ENCODE measurements at places on chromosomes 4 and X.

DNA sequence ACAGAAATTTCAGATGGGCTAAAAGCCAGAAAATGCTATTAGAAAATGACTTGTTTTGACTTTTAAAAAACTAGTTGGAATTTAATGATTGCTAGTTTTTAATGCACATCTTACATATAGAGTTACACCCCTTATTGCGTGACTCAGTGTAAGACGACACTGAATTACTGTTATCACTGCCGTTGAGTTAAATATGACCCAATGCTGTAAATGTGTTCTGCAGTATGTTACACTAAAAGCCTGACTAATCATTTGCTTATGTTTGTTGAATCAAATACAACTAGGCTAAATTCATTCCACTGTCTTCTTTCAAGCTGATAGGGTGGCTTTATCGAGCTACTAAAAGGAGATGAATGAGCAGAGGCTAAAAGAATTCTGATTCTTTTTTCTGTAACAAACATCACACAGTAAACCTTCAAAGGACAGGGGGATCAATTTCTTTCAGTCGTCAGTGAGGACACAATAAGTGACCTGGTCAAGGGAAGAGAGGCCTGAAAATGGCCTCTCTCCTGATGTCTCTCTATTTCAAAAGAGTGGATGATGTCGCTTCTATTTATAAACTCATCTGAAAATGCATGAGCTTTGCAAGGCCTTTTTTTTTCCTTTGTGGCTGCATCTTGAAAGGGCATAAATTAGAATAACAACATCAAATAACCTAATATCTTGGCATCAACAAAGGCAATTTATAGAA, 142.2 kb upstream of the KCNIP4 start:
- no peak for DNase-seq

DNA sequence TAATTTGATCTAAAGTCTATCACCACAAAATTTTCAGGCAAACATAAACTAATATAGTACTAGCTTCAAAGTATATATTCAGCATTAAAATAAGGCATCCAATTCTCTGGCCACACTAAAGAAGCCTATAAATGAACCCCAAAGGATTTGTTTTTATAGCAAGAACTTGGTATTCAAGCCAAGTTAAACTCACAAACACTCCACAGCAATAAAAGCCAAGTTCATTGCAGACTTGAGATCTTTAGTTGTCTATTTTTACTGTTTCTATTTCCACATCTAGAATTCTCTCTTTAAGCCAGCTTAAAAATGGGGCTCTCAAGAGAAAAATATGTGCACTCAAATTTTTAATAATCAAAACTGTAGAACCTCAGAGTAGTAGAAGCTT, 51.1 kb downstream of the WDFY3 start:
- DNase-seq: no peak

DNA sequence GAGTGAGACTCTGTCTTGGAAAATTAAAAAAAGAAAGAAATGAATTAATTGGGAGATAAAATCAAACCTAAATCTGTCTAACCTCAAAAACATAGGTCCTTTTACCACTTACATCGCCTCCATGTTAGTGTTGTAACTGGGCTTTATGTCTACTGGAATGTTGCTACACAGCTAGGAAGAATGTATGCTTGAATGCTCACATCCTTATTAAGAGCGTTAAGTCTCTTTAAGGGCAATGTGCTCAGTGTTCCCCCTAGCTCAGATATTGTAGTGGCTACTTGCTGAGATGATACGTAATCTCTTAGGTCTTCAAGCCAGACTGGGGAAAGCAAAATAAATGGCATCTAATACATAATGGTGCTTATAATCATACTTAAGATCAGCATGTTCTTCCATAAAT, 1072.8 kb downstream of the PDHA2 start:
- no peak for DNase-seq

DNA sequence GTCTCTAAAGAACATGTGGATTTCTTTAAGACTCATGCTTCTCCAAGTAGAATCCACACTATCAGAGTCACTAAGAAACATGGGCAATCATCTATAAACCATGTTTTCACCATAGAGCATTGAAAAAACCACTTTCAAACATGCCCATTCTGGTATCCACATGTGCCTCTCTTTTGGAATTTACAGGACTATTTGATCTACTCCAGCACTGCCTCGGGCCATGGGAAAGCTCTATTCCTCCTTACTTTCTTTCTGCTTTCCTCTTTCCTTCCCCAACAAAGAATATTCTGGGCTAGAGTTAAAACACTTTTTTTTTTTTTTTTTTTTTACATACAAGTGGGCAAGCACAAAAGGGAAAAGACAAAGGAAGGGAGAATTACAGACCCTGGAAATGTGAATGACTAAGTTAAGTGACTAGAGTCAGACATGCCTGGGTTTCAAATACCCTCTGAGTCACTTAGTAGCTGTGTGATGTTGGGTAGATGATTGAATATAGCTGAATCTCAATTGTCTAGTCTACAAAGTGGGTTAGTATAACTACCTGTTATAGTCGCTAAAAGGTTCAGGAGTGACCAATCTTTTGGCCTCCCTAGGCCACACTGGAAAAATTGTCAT, 847.7 kb upstream of the INTU start:
- no peak for DNase-seq

DNA sequence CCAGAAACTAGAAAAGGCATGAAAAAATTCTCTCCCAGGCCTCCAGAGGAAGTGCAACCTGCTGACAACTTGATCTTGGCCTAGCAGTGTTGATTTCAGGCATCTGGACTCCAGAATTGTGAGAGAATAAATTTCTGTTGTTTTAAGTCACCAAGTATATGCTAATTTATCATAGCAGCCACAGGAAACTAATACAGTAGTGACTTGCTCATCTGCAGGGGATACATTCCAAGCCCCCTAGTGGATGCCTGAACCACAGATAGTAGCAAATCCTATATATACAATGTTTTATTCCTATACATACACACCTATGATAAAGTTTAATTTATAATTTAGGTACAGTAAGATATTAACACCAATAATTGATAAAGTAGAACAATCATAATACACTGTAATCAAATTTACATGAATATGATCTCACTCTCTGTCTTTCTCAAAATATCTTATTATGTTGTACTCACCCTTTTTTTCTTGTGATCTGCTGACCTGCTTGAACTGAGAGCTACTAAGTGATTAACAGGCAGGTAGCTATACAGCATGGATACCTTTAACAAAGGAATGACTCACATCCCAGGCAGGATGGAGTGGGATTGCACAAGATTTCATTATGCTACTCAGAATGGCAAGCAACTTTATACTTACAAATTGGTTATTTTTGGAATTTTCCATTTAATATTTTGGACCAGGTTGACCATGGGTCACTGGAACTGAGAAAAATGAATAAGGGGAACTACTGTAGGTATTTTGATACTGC, 501.1 kb downstream of the KCNIP4 start:
- DNase-seq: no peak

GRCh38 chrX:153351981-153352380, 18.0 kb downstream of the ZNF275 start:
- no peak for DNase-seq

- no peak for DNase-seq
Observed at GRCh38 chr4:80144676-80145470, 52.4 kb upstream of the PRDM8 start.
